ENCODE measurements at places on chromosomes 2 and 18. TPM values are rescaled to one million over a fixed set of nuclear protein-coding genes. Genes with fewer than 3 reads are reported as not detected.

The ANKRD62 gene
- not detected for total RNA-seq

The SPOPL gene
- 23.1 TPM for total RNA-seq

The LIMS3 gene
- total RNA-seq: 1.5 TPM

The CD207 gene
- 0.66 TPM for total RNA-seq

The SESTD1 gene
- 93.5 TPM for total RNA-seq

The FBXO41 gene
- total RNA-seq: 5.2 TPM

The ATF2 gene
- total RNA-seq: 55.6 TPM

The TMEM247 gene
- total RNA-seq: not detected

The SLC38A11 gene
- 20.0 TPM for total RNA-seq

The GKN1 gene
- total RNA-seq: not detected

The NEMP2 gene
- 5.2 TPM for total RNA-seq

The TRIM54 gene
- total RNA-seq: 0.31 TPM

The NT5C1B gene
- total RNA-seq: not detected

The ERICH2 gene
- total RNA-seq: 0.91 TPM

The NEURL3 gene
- 3.2 TPM for total RNA-seq

Measured in kidney (tissue), 22 donors.